Mononuclear cell (primary cell): ENCODE measurements at places on chromosomes 12 and 14. TPM values are rescaled to one million over a fixed set of nuclear protein-coding genes. Genes with fewer than 3 reads are reported as not detected.

GALNT4 gene
- 12.5 TPM for total RNA-seq

TAS2R9 gene
- not detected for total RNA-seq

PKP2 gene
- 0.84 TPM for total RNA-seq

P2RX2 gene
- 0.10 TPM for total RNA-seq

KRT4 gene
- total RNA-seq = not detected

CLEC4E gene
- 25.6 TPM for total RNA-seq

KIF26A gene
- not detected for total RNA-seq

NRIP2 gene
- total RNA-seq = not detected

TPH2 gene
- not detected for total RNA-seq

NXPH4 gene
- not detected for total RNA-seq

KCNMB4 gene
- 0.63 TPM for total RNA-seq

LBHD2 gene
- total RNA-seq = not detected

CLEC4C gene
- total RNA-seq = 3.0 TPM

IL22 gene
- total RNA-seq = not detected

KRT83 gene
- not detected for total RNA-seq
